ENCODE measurements at places on chromosomes 4 and X. TPM values are rescaled to one million over a fixed set of nuclear protein-coding genes. Genes with fewer than 3 reads are reported as not detected.

DNA sequence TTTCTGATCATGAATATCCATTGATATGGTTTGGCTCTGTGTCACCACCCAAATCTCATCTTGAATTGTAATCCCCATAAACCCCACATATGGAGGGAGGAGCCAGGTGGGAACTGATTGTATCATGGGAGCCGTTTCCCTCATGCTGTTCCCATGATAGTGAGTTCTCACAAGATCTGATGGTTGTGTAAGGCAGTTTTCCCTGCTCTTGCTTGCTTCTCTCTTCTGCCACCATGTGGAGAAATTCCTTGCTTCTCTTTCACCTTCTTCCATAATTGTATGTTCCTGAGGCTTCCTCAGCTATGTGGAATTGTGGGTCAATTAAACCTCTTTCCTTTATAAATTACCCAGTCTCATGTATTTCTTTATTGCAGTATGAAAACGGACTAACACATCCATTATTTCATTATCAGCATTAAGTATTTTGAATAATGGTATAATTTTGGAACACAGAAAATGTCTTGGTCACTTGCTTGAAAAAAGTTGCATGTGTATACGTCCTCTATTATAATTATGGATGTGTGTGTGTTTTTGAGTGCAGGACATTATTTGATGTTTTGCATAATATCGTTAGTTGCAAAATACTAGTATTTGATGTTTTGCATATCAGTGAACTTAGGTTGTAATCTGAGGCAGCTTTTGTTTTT, 334.6 kb downstream of the PCDH10 start:
- DNase-seq = no peak

DNA sequence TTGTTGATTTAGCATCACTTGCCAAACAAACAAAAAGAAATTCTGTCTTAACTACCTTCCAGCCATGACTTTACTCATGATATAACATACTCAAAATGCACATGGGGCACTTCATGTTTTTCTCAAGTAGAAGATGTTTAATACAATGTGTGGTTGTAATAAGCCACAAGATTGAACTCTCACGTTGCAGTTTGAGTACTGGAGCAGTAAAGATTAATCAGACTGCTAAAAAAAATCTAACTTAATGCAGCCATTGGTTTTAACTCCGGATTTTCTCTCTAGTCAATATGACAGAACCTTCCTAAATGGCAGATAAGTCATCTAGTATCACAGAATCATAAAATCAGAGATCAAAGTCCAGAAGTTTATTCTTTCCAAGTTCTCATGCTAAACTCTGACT, 117.9 kb downstream of the SH3KBP1 start:
- DNase-seq = no peak

DNA sequence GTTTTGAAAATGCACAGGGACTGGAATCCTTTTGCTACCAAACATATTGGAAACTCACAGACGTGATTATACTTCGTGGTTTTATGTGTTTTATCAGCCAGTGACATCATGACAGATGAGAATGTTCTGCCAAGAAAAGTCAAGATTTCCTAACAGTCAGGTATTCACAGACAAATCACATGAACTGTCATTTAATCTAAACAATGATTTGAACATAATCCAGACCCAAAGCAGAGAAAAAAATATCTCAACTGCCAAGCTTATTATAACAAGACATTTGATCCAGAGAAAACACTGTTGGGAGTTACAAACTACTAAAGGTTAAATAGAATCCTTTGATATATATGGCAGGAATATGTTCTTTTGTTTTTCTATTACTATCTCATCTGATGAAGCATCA, 635.9 kb upstream of the FRG1 start:
- no peak for DNase-seq

DNA sequence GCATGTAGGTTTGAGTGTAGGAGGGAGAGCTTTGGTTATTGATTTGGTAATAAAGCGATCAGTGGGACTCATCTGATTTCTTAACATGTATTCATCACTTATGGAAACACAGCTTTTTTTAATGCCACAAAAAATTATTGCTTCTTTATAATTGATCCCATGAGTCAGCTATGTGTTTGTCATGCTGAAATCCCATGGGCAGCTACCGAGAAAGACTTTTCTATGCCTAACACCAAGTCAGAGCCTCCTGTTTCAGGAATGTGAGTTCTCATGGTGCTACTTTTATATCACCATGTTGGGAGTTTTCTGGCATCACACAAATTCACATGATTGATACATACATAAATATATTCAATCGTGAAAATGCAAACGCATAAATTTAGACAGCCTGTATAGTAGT, 165.7 kb downstream of the RAPGEF2 start:
- no peak for DNase-seq

DNA sequence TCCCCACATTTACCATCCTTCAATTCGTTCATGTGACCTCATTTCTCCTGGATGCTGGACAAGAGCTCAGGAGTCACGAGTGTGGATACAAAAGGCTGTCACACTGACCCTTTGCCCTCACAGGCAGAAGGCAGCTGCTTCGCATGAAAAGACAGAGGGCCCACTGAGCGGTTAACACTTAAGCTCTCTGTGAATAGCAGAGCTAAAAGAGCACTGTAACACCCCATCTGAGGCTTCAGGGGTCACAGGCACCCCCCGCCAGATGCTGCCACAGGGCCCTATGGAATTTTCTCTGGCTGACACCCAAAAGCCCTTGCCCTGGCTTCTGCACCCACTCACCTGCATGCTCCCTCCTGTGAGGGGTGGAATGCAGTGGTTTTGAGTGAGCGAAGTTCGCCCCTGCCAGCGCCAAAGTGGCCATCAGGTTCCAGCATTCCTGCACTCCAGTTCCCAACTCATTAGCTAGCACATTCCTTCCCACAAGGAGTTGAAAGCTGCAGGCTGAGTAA, 360.9 kb downstream of the PPP3CA start:
- DNase-seq = no peak

DNA sequence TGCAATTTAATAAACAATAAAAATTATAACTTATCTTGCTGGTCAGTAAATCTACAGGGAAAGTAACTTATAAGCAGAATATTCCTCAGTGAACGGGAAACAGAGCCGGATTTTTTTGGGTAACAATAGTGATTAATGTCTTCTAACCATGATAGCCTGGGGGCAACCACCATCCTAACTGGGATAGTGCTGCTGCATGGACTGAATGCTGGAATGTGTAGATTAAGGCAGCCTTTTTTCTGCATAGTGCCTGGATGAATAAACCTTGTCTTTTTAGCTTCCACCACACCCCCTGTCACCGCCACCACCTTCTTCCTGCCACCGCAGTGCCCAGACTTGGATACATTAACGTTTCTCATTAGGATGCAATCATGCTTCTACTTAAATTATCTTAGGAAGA, 83.6 kb upstream of the LNX1 start:
- no peak for DNase-seq

MID1IP1 gene
- 50.0 TPM for total RNA-seq

DNA sequence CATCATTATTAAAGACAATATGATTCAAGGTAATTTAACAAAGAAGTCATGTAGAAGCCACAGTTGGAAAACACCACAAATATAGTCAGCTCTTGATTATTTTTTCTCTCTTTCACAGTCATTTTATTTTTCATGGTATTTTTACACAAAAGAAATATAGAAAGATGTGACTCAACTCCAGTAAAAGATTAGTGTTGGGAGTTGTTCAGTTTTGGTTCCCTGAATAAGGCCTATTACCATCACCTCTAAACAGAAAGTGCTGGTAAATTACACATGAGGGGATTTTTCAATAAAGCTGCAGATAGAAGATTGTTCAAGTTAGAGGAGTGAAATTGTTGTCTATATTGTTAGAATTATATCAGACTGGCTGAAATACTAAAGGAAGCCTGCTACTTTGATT, 107.0 kb downstream of the DDIT4L start:
- DNase-seq = no peak

GRCh38 chr4:185143601-185143969, 519 bp downstream of the SLC25A4 start:
- DNase-seq = peak; percentile 27

- no peak for DNase-seq
These were observed 73.5 kb downstream of the PPP1R2C start for GRCh38 chrX:42704454-42704853.

GRCh38 chrX:136812286-136812685, 31.6 kb upstream of the ARHGEF6 start:
- DNase-seq = no peak

MAGEC1 gene
- not detected for total RNA-seq

All from MG63 (cell line).